ENCODE measurements at places on chromosomes 2 and 18.

DNA sequence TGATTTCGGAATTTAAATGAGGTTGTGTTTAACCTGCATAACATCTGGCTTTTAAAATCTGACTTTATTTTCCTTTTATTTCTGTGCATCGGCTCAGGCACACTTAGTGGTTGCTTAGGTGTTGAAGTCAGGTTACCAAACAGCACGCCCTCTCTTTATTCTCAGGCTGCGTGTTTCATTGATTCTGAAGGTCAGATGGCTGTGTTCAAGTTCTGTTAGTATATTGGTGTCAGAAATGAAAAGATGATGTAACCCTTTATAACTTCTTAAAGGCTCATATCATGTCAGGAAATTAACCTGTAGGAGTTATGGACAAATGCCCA lies 246.5 kb downstream of the LDLRAD4 start:
- DNase-seq, result no peak

GRCh38 chr2:159562248-159562647 lies 54.1 kb downstream of the BAZ2B start:
- DNase-seq, result no peak

- DNase-seq, result no peak
Observed at GRCh38 chr2:84380875-84381274, 78.2 kb downstream of the SUCLG1 start.

DNA sequence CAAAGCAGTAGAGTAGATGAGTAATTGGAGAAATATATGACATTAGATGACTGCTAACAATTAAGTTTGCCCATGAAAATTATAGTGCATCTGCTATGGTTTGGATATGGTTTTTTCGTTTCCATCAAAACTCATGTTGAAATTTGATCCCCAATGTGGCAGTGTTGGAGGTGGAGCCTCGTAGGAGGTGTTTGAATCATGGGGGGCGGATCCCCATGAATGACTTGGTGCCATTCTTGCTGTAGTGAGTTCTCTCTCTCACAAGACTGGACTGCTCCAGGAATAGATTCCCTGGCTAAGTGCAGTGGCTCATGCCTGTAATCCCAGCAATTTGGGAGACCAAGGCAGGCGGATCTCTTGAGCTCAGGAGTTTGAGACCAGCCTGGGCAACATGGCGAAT lies 9.7 kb upstream of the CUL3 start:
- no peak for DNase-seq

DNA sequence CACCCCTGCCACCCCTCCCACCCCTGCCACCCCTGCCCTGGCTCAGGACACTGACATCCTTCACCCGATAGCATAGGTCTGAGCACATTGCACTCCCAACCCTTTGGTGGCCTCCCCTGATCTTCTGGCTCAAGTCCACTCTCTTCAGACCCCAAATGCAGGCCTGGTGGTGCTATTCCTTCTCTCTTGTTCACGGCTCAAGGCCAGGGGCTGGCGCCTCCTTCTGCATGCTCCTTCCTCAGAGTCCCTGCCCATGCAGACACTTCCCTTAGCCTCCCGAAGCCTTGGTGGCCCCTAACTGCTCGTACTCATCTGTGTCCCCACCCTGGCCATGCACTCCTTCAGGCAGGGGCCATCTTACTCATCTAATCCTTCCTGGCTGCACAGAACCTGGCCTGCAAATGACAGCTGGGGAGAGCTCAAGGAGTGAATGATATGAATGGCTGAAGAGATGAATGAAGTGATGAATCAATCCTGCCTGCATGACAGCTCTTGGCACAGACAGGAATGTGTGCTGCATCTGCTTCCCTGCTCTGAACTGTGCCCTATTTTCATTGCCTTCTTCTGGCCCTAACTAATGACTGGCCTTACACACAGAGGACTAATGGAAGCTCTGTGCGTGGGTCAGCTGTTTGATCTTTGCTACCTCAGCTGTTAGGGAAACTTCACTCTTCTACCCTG lies 290.8 kb downstream of the DYSF start:
- DNase-seq, result no peak

GRCh38 chr2:14288016-14288415 lies 344.5 kb upstream of the LRATD1 start:
- no peak for DNase-seq

- no peak for DNase-seq
Observed at GRCh38 chr18:75497576-75498235, 70.2 kb upstream of the SMIM21 start.

DNA sequence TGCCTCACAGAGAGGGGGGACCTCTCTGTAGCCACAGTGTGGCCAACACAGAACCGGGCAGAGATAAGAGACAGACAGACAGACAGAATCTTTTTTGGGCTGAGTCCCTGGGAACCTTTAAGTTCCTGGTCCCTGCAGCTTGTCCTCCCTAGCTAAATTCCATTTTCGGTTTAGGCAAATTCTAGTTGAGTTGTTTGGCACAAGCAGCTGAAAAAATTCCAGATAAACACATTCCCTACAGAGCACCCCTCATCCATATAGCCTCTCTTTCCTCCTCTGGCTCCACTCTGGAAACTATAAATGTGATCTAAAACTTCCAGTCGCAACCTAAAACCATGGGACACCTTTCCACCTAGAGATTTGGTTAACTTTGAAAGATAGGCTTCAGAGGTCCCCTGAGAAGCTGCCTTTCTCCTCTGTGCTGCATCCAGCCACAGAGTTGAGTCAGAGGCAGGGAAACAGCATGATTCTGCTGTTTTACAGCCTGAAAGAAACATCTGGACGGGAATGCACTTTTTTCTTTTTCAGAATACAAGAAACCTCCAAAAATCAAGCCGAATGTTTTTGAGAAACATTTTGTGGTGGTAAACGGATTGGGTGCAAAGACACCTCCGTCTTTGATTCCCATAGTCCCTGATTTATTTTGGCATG lies 30.9 kb downstream of the SLC4A3 start:
- DNase-seq, result no peak

- DNase-seq, result no peak
Observed at GRCh38 chr2:137155356-137156104, 390.2 kb downstream of the THSD7B start.

DNA sequence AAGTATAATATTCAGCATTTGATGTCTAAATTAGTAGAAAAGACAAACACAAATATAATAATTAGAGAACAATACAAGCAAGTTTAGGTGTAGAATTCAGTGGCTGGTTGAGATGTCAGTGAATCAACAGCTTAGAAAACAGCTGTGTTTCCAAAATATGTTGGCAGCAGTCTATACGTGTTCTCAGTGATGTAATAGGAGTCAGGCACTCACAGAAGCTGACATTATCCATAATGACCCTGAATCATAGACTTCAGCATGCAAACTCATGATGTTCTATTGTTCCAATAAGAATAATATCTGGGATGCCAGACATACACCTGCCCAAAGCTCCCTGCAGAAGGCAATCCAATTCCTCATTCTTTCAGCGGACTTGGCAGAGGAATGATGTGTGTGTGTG lies 164.7 kb downstream of the SLC8A1 start:
- no peak for DNase-seq

GRCh38 chr2:197052356-197052755 lies 125.8 kb upstream of the PGAP1 start:
- DNase-seq, result no peak

GRCh38 chr2:202005272-202005887 lies 28.3 kb upstream of the FZD7 start:
- no peak for DNase-seq

DNA sequence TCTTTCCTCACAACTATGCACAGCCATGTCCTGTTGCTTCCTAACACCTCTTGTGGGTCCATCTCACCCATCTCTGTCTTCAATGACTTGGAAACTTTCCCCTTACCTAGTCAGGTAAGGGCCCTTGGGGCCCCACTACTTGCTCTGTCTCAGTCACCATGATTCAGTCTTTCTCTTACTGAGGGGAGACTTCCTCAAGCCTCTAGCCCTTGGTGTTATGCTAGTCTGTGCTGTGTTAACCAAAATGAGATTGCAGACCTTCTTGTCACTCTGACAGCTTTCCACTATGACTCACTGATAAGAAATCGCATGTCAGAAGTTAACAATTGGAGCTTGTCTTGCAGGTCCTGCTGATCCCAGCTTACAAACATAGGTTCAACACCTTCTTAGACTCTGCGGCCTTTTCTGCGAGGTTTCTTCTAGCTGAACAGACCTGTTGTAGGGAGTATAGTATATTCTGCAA lies 65.3 kb downstream of the WDR75 start:
- DNase-seq, result no peak

GRCh38 chr2:38533757-38534545 lies 68.8 kb downstream of the HNRNPLL start:
- no peak for DNase-seq
